ENCODE measurements at places on chromosomes 4 and X. TPM values are rescaled to one million over a fixed set of nuclear protein-coding genes. Genes with fewer than 3 reads are reported as not detected.

Gene UCHL1
- 4.2 TPM for total RNA-seq

Gene ADH1B
- 294 TPM for total RNA-seq

Gene PDCL2
- not detected for total RNA-seq

Gene C4orf36
- 2.8 TPM for total RNA-seq

Gene TECRL
- not detected for total RNA-seq

Gene HAND2
- 4.8 TPM for total RNA-seq

Gene CT45A3
- total RNA-seq = not detected

Gene CHRNA9
- total RNA-seq = 0.65 TPM

Gene ODAPH
- not detected for total RNA-seq

Gene CD40LG
- not detected for total RNA-seq

Gene PNCK
- total RNA-seq = 2.1 TPM

Gene RNF113A
- total RNA-seq = 24.6 TPM

Gene GASK1B
- 3.8 TPM for total RNA-seq

Gene BMP3
- total RNA-seq = 1.1 TPM

Gene ODAM
- not detected for total RNA-seq

Gene CPLX1
- 0.13 TPM for total RNA-seq

Gene MAGEB10
- total RNA-seq = not detected

Gene CSAG2
- not detected for total RNA-seq

Gene GPRIN3
- total RNA-seq = 3.3 TPM

Gene GSX2
- 2.8 TPM for total RNA-seq

Gene KCTD8
- 0.30 TPM for total RNA-seq

Gene SPACA5
- not detected for total RNA-seq

Gene LRIT3
- 0.21 TPM for total RNA-seq

Gene CRLF2
- not detected for total RNA-seq

Gene SH2D1A
- 0.25 TPM for total RNA-seq

Gene MAOB
- total RNA-seq = 6.3 TPM

Gene ITM2A
- total RNA-seq = 19.8 TPM

Gene NEUROG2
- total RNA-seq = not detected

Gene LARP7
- total RNA-seq = 27.7 TPM

Gene CCDC110
- total RNA-seq = 0.61 TPM

Gene CTSO
- 7.8 TPM for total RNA-seq

Gene YY2
- total RNA-seq = 1.9 TPM

Gene HSFX4
- total RNA-seq = not detected

Gene GABRE
- 30.0 TPM for total RNA-seq
